ENCODE measurements at places on chromosomes 3 and 15. TPM values are rescaled to one million over a fixed set of nuclear protein-coding genes. Genes with fewer than 3 reads are reported as not detected.

TMEM212 gene
- not detected for polyA plus RNA-seq

PCOLCE2 gene
- polyA plus RNA-seq, result not detected

SUCNR1 gene
- not detected for polyA plus RNA-seq

TEX9 gene
- 1.2 TPM for polyA plus RNA-seq

CASR gene
- not detected for polyA plus RNA-seq

COL6A6 gene
- 0.27 TPM for polyA plus RNA-seq

RTP4 gene
- not detected for polyA plus RNA-seq

COL7A1 gene
- polyA plus RNA-seq, result 3.4 TPM
